PC-3 (cell line): ENCODE measurements at places on chromosomes 3 and 15. TPM values are rescaled to one million over a fixed set of nuclear protein-coding genes. Genes with fewer than 3 reads are reported as not detected.

MYD88 gene
- total RNA-seq: 17.7 and 19.1 TPM in 2 replicates

DNA sequence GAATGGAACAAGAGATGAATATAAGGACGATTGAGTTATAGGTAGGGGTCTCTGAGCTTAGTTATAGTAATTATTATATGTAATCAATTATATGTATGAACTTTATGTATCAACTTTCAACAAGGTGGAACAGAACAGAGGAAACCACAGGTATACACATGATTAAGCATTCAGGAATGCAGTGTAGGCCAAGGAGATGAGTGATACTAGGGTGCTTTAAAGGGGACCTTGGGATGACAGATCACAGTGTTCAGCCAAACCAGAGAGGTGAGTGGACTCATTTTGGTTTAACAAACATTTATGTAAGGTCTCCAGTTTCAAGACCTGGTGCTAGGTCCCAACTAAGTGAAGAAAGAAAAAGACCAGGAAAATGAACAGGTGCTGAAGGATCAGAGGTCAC lies 895.5 kb downstream of the ROBO2 start:
- peak; percentile 94 for DNase-seq

GRCh38 chr3:149609595-149609994 lies 48.2 kb downstream of the WWTR1 start:
- no peak for DNase-seq

GRCh38 chr3:39485547-39485946 lies 18.1 kb downstream of the MOBP start:
- DNase-seq: no peak

CKMT1B gene
- 6.1 and 8.7 TPM in 2 replicates for total RNA-seq

DNA sequence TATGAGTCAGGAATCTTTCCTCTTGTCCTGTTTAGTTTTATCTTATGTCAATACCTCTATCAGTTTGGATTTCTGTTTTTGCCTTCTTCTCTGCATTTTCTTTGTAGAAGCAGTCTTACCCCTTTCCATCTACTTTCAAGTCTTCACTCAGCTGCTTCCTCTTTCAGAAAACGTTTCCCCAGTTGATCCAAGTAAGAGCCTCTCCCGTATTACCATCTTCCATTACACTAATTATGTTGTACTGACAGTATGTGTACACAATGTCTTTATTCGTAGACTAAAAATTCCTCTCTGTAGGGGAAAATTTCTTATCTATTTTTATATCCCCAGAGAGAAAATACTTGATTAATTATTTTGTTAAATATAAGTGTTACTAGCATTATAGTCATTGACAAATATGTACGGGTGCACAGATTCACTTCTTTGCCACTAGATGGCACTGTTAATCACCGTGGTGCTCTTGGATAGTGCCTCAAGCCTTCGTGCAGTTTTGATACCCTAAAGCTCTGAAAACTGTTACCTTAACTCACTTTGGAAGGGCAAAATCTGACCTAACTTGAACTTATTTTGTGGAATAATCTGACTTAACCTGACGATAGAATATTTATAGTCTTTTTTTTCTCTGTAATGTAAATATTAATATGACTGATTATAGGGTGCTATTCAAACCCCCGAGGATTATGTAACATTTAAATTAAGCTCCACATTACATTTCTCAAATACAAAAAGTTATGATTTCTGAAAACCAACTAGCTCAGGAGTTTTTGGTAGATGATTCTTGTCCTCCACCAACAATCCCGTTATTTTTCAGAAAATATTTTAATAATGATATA lies 74.2 kb upstream of the POU1F1 start:
- peak; percentile 80 for DNase-seq
